ENCODE measurements at places on chromosomes 3 and 15.

DNA sequence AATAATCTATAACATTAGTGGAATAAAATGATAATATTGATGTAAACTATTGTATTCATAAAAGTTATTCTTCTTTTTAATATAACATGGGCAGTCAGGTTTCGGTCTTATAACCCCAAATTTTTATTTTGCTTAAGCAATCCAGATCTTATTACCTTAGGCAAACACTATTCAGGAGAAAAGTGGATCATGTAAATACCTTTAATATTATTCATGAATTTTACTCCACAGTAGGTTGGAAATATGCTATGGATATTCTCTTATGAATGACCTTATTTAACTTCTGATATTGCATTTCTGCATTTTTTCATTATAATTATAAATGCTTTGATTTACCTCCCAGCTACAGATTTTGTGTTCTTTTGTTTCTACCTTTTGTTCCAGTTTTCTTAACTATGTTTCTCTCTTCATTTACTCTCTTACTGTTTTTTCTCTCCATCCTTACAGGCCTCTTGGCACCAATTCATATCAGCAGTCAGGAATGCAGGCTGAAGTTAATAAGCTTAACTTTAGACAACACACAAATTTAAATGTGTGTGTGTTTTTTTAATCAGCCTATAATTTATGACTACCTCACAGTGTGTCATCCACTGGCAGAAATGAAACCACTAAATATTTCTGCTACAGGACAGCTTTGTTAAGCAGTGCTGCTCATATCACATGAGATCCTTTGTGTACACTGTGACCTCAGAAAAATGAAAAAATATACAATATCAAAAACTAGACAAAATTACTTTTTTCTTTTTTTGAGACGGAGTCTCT lies 111.0 kb downstream of the NSUN3 start:
- DNase-seq = no peak

GRCh38 chr3:53536282-53536681 lies 41.9 kb downstream of the CACNA1D start:
- DNase-seq = no peak

GRCh38 chr15:101804941-101805340 lies 1.6 kb downstream of the OR4F6 start:
- DNase-seq = no peak

DNA sequence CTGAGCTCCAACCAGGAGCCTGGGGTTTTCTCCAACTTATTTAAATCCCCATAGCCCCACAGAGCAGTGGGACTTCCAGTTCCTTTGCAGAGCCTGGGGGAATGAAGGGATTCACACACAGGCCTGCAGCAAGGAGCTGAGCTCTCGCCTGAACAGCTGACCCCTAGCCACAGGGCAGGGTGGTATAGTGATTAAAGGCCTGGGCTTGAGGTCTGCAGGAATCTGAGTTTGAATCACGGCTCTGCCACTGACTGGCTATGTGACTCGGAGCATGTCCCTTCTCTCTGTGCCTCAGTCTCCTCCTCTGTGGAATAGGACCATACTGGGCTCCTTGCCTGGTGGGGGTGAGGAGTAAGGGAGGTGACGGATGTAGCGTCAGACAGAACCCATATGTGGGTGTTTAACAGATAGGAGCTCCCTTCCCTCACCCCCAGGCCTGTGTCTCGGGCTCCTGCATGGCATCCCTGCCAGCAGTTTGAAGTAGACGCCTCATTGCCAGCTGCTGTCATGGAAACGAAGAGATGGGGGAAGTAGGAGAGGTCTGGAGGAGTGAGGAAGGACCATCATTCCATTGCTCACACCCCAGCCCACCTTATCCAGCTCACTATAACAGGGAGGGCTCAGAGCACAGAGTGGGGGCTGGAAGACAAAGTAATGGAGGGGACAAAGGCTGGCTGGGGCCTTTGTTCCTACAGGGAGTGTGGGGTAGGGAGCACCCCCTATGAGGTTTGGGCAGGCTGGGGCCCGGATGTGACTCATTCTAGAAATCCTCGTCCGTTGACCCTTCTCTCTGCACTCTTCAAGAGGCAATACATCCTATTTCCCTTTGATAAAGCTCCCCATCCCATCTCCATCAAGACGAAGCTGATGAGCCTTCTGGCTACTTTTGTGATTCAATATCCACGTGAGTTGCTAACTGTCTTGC lies 14.8 kb downstream of the HRH1 start:
- no peak for DNase-seq

GRCh38 chr15:41811432-41812195 lies 16.3 kb upstream of the JMJD7 start:
- peak; percentile 54 for DNase-seq

GRCh38 chr15:91165850-91166249 lies 65.8 kb downstream of the SV2B start:
- DNase-seq = no peak
